Activated CD8-positive, alpha-beta memory T cell treated with anti-CD3 and anti-CD28 coated beads for 4 hours (primary cell): ENCODE measurements at places on chromosomes 3 and 15.

DNA sequence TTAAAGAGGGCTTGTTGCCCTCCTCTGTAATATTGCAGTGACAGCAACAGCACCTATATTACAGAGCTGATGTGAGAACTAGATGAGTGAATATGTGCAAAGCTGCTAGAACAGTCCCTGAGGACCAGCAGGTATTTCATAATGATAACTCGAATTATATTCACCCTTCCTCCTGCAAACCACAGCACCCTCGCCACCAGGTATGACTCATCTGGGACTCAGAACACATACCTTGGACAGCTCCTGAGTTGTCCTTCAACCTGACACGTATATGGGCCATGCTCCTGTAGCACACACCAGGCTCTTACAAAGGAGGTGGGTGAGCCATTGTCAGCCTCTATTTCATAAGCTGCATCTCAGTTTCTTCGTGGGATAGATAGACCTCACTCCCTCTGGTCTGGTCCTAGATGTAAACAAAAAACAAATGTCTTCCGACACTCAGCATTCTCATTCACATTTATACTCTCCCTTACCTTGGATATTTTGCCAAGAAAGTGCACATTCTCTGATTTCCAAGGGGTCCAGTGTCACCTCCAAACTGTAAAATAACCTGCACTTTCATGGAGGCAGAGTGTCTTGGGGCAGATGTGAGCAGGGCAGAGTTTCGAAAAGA is 124.5 kb downstream of the TLE3 start:
- DNase-seq = no peak

- peak; percentile 32 for DNase-seq
These were observed 42.5 kb downstream of the MCF2L2 start for GRCh38 chr3:183385698-183386613.

DNA sequence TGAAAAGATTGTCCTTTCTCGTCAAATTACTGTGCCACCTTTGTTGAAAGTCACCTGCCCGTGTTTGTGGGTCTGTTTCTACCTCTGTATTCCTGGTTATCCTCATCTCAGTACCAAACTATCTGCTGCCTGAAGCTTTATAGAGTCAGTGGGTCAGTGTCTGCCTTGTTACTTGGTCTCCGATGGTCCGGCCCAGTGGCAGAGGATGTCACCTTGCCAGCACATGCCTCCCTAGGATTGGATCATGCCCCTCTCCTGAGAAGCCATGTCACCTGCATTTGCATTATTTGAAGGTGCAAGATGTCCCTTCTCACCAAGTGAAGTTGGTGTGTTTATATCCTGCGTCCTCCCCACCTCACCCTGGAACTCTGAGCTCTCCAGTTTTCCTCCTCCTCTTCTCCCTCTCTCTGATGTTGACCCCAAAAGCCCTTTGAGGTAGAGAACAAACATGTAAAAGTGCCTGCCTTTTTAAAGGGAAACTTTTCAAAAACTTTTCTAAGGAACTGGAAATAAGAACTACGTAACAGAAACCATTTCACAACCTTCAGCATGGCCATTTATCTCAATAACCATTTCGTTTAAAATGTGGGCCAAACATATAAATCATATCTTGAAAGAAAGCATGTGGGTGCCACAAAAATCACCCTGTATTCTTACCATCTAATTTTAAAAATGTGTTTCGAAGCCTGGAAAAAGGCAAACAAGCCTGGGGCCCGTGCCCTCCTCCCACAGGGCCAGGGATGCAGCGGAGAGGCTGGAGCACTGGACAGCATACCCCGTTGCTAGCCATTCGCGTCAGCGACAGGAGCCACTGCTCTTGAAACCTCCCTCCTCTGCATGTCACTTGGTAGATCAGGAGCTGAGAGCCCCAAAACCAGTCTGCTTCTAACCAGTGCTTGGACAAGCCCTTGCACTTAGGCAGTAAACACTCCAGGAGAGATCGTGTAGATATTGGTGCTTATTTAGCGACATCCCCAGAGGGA is 102.1 kb downstream of the VGLL4 start:
- no peak for DNase-seq

DNA sequence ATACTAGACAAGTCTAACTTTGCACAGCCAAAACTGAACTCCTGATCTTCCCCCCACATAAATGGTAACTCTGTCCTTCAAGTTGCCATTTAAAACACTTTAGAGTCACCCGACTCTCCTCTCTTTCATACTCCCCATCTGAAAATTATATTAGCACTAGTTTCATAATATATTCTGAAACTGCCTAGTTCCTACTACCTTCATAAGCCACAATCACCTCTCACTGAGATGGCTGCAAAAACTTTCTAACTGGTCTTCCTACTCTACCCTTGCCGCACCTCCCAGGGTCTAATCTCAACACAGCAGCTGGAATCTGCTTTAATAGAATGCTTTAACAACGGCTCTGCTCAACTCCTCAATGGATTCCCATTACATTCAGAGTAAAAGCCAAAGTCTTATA is 55.0 kb downstream of the GLB1 start:
- no peak for DNase-seq

GRCh38 chr3:46400000-46400734 is 6.7 kb downstream of the CCR5AS start:
- DNase-seq = no peak

DNA sequence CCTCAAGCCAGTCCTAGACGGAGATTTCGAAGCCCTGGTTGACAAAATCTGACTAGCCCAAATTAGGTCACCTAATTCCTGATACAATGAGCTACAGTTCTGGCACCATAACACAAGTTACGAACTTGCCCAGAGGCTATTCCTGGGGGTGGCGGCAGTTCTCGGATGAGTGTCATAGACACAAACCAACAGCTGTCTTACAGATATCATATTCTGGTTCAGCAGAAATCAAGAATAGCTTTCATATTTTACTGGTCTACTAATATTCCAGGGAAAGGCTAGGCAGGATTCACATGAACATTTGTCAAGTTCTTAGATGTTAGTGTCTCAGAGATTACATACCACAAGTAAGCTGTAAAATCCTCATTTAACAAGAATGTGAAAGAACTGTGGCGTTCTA is 8.8 kb downstream of the ANAPC13 start:
- no peak for DNase-seq

DNA sequence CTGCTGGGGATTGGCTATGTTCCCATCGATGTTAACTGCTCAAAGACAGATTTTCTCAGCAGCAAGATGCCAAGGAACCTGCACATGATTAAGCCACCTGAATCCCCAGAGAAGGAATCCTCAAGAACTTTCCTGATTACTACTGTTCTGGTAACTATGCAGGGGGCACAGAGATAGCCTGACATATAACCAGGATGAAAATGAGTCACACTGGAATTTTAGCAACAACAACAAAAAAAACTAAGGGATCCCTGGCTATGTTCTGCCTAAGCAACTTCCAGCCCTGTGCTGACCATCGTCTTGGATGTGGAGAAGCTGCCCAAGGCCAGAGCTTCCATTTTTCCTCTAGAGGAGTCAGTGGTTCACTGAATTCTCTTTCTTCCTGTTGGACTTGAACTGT is 13.8 kb downstream of the RIOX2 start:
- no peak for DNase-seq
